ENCODE measurements at places on chromosomes 12 and 14. TPM values are rescaled to one million over a fixed set of nuclear protein-coding genes. Genes with fewer than 3 reads are reported as not detected.
A peak's percentile ranks its signal among the peaks of the same experiment; 100 is the strongest.

DNA sequence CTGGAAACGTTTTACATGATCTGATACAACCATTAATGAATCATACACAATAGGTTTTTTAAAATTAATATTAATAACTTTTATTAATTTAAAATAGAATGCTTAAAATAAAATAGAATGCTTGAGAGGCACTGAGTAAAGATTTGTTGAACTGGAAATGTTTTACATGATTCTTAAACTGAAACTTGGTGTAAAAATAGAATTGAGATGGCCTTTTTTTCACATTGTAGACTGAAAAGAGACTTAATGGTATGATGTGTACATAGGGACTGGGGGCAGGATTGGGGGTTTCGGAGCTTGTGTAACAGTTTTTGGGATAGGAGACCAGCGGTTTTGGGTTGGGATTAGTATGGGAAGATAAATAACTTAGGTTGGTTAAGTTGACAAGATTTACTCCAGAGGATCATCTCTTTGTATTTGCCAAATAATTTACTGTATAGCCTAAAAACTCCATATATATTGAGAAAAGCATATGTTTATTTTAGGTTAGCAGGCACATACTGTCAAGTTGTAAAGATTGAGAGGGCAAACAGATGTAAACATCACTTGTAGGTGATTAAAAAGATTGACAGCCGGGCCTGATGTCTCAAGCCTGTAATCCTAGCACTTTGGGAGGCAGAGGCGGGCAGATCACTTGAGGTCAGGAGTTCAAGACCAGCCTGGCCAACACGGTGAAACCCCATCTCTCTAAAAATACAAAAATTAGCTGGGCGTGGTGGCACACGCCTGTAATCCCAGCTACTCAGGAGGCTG lies 2.0 kb upstream of the ZNF410 start:
- no peaks in the 10 kb centered on the region for H3K27me3 ChIP-seq
- H3K27ac ChIP-seq: no peak overlapping the region
- DNase-seq: no peak
- H3K4me3 ChIP-seq: no peak overlapping the region
- no peaks in the 10 kb centered on the region for H3K36me3 ChIP-seq

DNA sequence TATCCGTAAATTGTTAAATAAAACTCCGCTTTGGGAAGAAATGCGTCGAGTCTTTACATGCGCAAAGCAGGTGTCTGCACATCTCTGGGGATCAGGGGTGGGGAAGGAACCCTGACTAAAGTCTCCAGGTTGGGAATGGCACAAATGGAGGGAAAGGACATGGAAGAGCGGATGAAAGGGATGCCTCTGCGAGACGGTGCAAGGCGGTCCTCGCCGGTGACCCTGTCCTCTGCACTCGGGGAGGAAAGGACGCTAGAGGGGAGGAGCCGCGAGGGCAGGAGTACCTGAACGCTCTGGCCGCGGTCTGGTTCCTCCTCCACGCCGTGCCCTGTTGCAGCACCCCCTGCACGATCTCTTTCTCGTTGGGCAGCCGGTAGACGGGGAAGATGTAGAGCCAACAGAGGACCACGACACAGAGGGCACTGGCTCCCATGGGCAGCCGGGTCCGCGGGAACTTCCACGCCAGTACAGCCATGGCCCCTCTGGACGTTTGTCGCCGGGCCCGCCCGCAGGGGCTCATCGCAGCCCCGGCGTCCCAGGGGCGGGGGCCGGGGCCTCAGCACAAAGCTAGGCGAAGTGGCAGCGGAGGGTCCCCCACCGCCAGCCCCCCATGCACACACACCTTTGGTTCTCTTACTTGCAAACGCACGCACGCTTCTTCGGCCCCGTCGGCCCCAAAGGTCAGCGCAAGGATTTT lies 646 bp downstream of the ST8SIA1 start:
- H3K27me3 ChIP-seq: no peaks in the 10 kb centered on the region
- no peaks in the 10 kb centered on the region for H3K36me3 ChIP-seq
- peaks cover 4% of the 10 kb centered on the region for H3K4me1 ChIP-seq
- no peak overlapping the region for H3K27ac ChIP-seq
- DNase-seq: no peak

DNA sequence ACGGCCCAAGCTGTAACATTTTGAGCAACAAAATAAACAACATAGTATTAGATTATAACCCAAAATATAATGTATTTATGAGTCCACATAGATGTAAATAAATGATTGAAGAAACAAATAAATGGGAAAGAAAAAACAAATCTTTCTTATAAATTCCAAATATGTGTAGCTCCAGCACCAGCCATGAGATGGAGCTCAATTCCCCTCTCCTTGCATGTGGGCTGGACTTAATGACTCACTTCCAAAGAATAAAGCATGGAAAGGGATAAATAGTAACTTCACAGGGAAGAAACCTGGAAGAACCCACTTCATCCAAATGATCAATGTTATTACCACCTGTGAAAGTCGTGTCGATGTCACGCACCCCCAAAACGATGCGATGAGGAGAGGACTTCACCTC lies 158.8 kb downstream of the RPAP3 start:
- H3K4me3 ChIP-seq: no peak overlapping the region
- no peak overlapping the region for H3K27ac ChIP-seq
- no peak for DNase-seq

DNA sequence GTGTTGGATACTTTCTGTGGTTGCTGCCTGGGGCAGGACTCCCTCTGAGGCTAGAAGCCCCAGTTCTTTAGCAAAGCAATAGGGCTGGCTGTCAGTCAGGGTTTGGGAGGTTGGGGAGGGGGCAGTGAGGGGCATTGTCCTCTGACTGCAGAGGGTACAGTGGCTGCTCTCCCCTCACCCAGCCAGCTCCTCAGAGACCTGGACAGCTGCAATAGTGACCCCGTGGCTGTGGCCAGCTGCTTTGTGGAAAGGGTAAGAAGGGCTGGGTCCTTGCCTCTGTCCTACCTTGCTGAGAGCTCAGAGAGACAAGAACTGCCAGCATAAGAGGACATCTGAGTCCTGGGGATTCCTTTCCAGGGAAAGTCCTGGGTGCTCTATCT lies 25.8 kb downstream of the PLEKHG3 start:
- H3K4me3 ChIP-seq: no peak overlapping the region
- DNase-seq: no peak
- no peaks in the 10 kb centered on the region for H3K27me3 ChIP-seq
- peaks cover 32% of the 10 kb centered on the region for H3K36me3 ChIP-seq
- H3K27ac ChIP-seq: peak overlapping the region; percentile 32
- peaks cover 14% of the 10 kb centered on the region for H3K4me1 ChIP-seq

DNA sequence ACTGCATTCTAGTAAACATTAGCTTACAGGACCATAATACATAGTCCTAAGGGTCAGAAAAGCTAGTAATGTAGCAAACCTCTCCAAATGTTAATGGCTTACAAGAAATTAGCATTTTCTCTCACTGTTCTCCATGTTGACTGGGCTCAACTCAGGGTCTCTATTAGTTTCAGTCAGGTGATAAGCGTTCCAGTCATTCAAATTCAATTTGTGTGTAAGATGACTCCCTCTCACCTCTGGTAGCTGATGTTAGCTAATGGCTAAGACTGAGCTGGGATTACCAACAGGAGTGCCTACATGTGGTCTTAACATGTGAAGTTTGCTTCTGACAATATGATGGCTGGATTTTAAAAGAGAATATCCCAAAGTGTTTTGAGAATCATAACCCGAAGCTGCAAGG lies 630.5 kb upstream of the USP15 start:
- H3K4me1 ChIP-seq: no peaks in the 10 kb centered on the region
- H3K27me3 ChIP-seq: no peaks in the 10 kb centered on the region
- H3K27ac ChIP-seq: no peak overlapping the region
- DNase-seq: no peak
- H3K4me3 ChIP-seq: no peak overlapping the region

GRCh38 chr12:20011200-20011599 lies 357.1 kb upstream of the PDE3A start:
- H3K36me3 ChIP-seq: no peaks in the 10 kb centered on the region
- no peak overlapping the region for H3K4me3 ChIP-seq
- no peaks in the 10 kb centered on the region for H3K4me1 ChIP-seq
- no peak for DNase-seq
- no peaks in the 10 kb centered on the region for H3K27me3 ChIP-seq
- no peak overlapping the region for H3K27ac ChIP-seq

GRCh38 chr12:27521066-27521465 lies 2.9 kb upstream of the PPFIBP1 start:
- no peak for DNase-seq
- no peaks in the 10 kb centered on the region for H3K27me3 ChIP-seq
- no peaks in the 10 kb centered on the region for H3K36me3 ChIP-seq
- no peak overlapping the region for H3K4me3 ChIP-seq
- H3K27ac ChIP-seq: no peak overlapping the region
- peaks cover 14% of the 10 kb centered on the region for H3K4me1 ChIP-seq

DNA sequence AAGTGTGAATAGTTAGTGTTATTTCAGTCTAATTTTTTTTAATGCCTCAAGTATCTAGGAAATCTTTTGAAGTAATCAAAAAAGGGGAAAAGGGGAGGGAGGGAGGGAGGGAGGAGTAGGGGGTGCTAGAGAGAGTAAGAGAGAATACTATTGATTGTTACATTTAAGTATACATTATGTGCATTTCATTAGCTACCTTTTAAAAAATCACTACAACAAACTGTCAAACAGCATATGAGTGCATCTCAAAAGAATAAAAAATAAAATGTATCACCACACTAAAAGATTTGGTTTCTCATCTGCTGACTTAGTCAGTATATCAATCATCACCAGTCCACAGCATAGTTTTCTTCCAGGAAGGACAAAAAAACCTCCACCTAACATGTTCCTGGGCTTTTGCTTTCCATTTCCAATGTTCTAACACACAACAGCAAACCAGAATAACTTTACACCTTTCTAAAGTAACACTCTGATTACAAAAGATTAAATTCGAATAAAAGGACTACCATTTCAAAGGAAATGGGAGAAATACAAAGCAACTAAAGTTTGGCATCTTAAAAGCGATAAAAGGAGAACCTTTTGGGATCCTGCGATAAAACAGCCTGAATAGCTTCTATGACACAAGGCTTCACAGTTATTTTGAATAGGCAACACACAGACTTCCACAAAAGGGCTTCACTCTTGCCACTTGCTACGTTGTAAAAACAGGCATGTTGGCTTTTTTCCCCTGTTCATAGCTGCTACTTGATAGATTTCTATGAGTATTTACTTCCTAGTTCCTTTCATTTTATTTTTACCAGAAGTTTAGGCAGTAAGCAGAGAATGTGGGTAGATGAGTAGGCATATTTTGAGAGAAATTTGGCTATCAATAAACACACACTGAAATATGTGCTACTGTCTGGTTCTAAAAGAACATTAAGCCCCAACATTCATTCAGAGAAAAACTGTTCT lies 160.9 kb downstream of the EPS8 start:
- no peaks in the 10 kb centered on the region for H3K36me3 ChIP-seq
- no peak overlapping the region for H3K4me3 ChIP-seq
- no peaks in the 10 kb centered on the region for H3K4me1 ChIP-seq
- no peak overlapping the region for H3K27ac ChIP-seq
- no peak for DNase-seq

GRCh38 chr12:26121323-26122060 lies 3.3 kb downstream of the BHLHE41 start:
- no peak overlapping the region for H3K4me3 ChIP-seq
- peaks cover 34% of the 10 kb centered on the region for H3K27me3 ChIP-seq
- peaks cover 18% of the 10 kb centered on the region for H3K4me1 ChIP-seq
- DNase-seq: no peak

DNA sequence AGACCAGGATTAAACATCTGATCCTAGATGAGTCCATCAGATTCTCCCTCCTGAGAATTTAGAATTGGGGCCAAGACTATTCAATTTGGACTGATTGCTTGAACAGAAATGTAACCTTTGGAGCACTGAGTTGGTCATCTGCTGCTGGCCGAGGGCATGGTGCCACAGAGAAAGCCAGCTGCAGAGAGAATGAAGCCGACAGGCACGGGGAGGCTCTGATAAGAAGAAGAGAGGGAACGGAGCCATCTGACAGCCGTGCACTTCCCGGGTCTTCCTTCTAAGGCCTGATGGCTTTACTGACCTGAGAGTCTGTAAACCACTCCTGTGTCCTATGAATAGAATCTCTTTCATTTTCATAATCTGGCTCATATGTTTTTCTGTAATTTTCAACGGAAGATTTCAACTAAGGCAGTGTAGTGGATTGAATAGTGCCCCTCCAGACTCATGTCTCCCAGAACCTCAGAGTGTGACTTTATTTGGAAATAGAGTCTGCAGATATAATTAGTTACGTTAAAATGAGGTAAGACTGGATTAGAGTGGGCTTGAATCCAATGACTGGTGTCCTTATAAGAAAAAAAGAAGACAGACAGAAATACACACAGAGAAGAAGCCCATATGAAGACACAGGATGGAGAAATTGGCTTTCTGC lies 39.1 kb upstream of the FRS2 start:
- no peak overlapping the region for H3K27ac ChIP-seq
- H3K36me3 ChIP-seq: no peaks in the 10 kb centered on the region

DNA sequence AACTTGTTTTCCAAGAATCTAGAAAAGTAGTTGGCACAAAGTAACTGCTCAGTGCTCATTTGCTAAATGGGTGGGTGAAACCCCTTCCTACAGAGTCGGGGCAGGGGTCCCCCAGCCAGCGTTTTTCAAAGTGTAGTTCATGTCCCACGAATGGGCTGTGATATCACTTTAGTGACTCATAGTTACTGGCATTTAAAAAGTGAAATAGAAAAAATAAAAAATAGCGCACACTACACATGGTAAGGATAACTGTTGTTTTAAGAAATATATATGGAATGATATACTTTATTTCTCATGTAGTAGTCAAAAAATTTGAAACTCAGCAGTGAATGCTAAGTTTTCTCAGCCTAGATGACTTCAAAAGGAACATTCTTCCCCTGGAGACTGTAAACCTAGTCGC lies 250.4 kb downstream of the CHST11 start:
- H3K27me3 ChIP-seq: no peaks in the 10 kb centered on the region
- DNase-seq: no peak
- no peak overlapping the region for H3K4me3 ChIP-seq
- H3K4me1 ChIP-seq: no peaks in the 10 kb centered on the region
- H3K27ac ChIP-seq: no peak overlapping the region

DNA sequence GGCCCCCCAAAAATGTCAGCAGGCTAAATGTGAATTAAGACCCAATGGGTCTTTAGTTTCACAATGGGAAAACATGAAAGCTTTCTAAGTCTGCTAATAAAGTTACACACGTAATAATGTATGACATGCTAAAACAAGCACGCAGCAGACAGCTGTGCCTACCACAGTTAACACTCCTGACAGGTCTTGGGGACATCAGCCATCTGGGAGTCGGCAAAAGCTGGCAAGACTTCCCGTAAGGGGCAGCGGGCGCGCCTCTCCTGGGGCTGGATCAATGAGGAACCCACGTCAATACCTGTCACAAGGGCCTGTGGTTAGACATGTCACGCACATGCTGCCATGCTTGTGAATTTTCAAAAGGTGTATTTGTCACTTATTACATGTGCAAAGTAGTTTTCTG lies 45.0 kb downstream of the ACTN1 start:
- no peak overlapping the region for H3K27ac ChIP-seq
- H3K27me3 ChIP-seq: no peaks in the 10 kb centered on the region
- H3K4me1 ChIP-seq: peaks cover 60% of the 10 kb centered on the region

Gene HOXC11
- total RNA-seq: not detected

Gene TAS2R10
- total RNA-seq: 0.33 TPM

Gene RNASE3
- total RNA-seq: not detected

Gene ACOT6
- not detected for total RNA-seq

Gene RBP5
- 0.59 TPM for total RNA-seq

Measured in T-cell (primary cell).